NCI-H1105 (cell line): ENCODE measurements at places on chromosomes 13 and 19.

GRCh38 chr13:79409828-79410227 lies 3.8 kb upstream of the RBM26 start:
- no peak for DNase-seq

- DNase-seq, result no peak
Observed at GRCh38 chr13:27283906-27284493, 13.4 kb downstream of the RASL11A start.

DNA sequence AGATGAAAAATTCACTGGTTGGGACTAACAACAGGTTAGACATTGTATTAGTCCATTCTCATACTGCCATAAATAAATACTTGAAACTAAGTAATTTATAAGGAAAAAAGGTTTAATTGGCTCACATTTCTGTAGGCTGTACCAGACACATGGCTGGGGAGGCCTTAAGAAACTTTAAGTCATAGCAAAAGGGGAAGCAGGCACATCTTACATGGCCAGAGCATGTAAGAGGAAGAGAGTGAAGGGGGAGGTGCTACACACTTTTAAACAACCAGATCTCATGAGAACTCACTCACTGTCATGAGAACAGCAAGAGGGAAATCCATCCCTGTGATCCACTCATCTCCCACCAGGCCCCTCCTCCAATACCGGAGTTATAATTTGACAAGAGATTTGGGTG lies 125.9 kb downstream of the SUCLA2 start:
- DNase-seq, result no peak

GRCh38 chr19:34373601-34374288 lies 8.7 kb downstream of the GPI start:
- DNase-seq, result no peak

- DNase-seq, result no peak
Observed at GRCh38 chr13:63944911-63945310, 2529.3 kb upstream of the PCDH20 start.

GRCh38 chr13:99435998-99436397 lies 65.3 kb upstream of the TM9SF2 start:
- no peak for DNase-seq

- DNase-seq, result no peak
Observed at GRCh38 chr13:77579959-77580358, 44.5 kb downstream of the SCEL start.

DNA sequence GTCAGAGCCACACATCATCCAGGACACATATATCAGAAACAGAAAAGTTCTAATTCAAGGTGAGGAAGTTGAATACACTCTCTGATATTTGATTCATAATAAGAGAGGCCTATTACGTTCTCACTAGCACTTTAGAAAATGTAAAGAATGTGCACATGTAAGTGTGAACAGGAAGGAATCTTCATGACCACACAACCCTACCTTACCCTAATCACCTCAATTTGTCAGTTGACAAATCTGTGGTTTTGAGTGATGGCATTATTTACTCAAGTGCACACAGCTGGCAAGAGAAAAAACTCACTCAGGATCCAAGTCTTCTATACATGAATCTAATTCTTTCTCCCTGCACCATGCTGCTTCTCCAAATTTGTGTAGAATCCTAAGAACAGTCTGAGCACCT lies 445.8 kb downstream of the SUCLA2 start:
- no peak for DNase-seq

GRCh38 chr19:23391236-23391635 lies 4.0 kb downstream of the ZNF91 start:
- DNase-seq, result no peak
